Activated effector memory CD4-positive, alpha-beta T cell treated with anti-CD3 and anti-CD28 coated beads, Interleukin-2, amount 50 U/mL, for 16 hours (primary cell): ENCODE measurements at places on chromosomes 11 and 22.

DNA sequence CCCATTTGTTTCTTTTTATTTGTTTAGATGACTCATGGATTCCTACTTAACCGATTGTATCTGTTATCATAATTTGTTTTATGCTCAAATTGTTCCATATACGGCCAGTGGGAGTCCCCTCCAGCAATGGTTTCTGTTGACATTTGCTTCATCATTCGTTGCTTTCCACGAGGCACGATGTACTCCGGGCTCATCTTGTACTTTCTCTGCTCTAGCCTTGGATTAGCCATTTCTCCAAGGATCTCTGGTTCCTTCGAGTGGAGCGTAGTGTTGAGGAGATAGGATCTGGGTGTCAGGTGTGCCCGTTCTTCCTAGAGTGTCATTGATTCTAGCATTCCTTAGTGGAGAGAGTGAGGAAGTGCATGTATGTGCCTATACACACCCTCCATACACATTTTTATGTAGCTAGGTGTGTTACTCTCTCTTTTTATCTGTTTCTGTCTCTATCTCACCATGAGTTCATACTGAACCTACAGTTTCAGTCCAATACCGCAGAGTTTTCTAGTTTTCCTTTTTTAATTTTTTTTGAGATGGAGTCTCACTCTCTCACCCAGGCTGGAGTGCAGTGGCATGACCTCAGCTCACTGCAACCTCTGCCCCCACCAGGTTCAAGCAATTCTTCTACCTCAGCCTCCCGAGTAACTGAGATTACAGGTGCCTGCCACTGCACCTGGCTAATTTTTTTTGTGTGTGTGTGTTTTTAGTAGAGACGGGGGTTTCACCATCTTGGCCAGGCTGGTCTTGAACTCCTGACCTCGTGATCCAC, 31.4 kb downstream of the TECTA start:
- no peak for DNase-seq

DNA sequence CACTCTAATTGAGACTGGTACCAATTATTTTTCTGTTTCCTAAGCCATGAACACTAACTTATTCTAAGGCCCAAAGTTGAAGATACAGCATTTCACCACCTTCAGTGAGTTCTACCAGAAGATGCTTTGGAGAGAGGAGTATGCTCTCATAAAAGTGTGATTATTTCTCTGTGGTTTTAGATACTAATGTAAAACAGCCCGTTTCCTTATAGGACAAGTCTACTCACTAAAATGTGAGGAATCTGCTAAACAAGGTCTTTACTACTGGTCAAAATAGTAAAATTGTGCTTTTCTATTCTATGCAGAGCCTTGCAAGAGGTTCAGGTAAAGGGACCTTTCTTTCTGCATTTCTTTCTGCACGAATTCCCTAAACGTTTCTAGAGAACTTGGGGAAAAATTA, 2.4 kb downstream of the LGR4 start:
- no peak for DNase-seq

DNA sequence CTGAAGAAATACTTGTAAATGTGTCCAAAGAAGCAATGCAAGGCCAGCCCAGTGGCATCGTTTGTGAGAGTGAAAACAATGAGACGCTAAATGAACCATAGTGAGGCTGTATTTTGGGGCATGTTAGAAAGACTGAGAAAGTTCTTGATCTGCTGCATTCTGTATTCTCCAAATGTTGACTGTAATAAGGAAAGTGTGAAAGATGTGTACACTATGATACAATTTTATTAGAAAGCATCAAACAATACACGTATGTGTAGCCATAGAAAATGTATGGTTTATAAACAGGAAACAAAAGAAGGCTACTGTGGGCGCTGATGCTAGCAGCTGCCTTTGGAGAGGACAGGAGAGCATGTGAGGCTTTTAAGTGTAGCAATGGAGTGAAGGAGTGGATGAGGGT, 233.5 kb upstream of the E2F8 start:
- DNase-seq, result no peak

GRCh38 chr22:35400501-35400790, 506 bp downstream of the MCM5 start:
- peak; percentile 74 for DNase-seq

DNA sequence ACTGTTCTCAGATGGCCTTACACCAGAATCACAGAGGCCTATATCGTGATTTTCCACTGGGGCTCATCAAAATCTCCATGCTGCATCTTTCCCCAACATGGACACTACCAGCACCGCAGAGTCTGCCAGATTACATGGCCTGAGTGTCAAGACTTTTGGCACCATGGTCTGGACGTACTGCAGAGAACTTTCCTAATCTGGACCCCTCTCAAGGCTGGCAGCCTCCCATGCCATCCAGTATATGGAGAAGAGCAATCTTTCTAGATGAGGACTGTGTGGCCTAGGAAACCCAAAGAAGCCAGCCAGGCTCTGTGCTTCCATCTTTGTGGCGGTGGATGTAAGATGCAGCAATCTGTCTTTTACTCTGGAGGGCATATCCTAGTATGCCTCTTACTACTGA, 139.2 kb downstream of the ADAMTS15 start:
- DNase-seq, result no peak

DNA sequence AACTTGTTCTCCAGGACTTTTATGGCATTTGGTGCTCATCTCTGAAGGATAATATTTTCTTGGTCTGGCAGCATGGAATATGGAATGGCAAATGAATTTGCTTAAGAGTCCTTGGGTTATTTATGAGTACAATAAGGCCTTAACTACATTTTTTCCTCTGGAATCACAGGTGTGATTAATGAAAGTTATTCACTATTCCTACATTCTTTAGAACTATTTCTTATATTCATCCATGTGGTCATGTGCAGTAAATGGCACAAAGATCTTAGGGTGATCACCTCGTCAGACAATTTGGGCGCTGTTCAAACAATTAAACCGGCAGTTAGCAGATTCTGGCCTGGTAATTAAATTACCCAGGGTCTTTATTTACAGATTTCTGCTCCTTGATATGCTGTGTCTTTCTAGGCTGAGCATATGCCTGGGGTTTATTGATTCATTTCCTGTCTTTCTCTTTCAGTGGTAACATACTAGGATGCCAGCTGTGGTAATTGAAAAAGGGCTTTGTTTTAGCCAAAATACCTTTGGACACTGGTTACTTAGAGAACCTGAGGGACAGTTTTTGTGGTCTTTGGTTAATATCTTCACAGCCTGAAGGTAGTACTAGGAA, 31.6 kb downstream of the SIK2 start:
- DNase-seq, result no peak

GRCh38 chr11:11335043-11335442, 18.0 kb downstream of the CSNK2A3 start:
- no peak for DNase-seq

- DNase-seq, result no peak
Measured at GRCh38 chr11:128569291-128569690, 18.1 kb downstream of the ETS1 start.

GRCh38 chr11:88340366-88340935, 2.9 kb upstream of the CTSC start:
- no peak for DNase-seq

DNA sequence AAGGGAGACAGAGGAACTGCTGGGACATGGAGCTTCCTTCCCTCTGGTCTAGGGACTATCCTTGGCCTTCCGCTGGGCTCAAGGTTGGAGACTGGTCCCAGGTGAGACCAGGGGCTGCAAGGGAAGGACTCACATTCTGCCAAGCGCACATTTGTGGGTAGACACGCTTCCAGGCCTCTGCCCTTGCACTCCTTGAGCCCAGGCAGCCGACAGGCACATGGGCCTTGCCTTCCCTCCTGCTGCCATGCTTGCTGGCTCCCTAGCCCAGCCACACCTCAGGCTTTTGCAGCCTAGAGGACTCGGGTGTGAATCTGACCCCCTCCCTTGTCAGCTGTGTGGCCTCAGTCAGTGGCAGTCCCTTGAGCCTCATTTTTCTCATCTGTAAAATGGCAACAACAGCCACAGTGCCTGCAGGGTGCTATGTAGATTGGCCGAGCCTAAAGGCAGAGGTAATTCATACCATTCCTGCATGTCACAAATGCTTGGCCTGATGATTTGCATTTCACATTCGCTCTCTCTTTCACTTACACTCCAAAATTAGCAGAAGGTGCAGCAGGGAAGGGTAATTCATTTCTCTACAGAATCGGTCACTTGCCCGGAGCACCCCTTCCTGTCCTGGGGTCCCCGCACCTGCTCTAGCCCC, 57.6 kb upstream of the NECTIN1 start:
- DNase-seq, result no peak

DNA sequence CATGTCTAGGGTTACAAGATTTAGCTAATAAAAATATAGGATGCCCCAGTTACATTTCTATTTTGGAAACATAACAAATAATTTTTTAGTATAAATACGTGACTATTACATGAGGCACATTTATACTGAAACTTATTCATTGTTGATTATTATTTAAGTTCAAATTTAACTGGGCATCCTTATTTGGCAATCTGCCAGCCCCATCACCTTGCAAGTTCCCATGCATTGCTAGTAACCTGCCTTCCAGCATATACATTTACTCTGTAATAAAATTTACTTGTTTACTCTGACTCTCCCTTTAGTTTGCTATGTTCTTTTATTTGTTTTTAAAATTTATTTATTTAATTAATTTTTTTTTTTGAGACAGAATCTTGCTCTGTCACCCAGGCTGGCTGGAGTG, 654.9 kb upstream of the CCDC90B start:
- DNase-seq, result no peak

- DNase-seq, result no peak
Measured at GRCh38 chr11:17528906-17529843, 15.0 kb downstream of the USH1C start.

DNA sequence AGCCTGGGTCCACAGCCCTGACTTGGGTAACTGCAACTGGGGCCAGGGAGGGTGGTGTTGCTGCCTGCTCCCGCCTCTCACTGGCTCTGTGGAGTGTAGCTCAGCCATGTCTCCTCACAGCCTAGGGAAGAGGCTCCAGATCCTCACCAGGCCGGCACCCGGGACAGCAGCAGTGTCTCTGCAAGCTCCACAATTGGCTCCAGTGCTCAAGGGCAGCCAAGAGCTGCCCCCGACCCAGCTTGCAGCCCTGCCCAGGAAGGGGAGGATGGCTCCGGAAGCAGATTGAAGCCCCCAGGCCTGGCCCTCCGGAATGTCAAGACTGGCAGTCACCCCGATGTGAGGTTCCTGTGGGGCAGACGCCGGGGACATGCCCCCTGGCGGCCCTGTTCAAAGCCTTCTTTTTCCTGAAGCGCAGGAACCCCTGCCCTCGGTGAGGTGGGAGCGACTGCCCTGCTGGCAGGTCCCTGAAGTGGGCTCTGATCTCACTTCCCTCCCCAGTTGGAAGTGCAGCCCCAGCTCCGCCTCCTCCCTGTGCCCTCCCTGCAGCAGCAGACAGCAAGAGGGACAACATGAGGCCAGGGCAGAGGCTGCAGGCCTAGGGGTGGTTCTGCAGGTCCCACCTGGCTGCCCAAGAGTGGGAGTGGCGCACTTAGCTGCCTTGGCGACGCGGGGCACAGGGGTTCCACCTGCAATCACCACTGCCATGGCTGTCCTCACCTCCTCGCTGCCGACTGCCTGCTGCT, 816.2 kb upstream of the LUZP2 start:
- no peak for DNase-seq

- no peak for DNase-seq
Measured at GRCh38 chr11:2251138-2251537, 19.2 kb downstream of the ASCL2 start.

DNA sequence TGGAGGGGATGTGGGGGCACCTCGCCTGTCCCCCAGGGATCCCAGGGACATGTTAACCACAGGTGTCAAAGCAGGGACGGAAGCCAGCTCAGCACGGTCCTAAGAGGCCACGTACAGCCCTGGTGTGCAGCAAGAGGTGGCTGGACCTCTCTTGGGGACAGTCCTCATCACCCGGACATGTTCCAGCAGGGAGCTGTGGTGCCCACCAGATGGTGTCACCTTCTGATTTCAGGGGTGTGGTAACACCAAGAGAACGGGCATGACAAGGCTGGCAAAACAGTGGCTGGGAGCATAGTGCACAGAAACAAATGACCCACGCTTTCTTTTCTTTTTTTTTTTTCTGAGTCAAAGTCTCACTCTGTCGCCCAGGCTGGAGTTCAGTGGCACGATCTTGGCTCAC, 25.6 kb upstream of the COMT start:
- no peak for DNase-seq
